A549 treated with dexamethasone at 1 μM for 4 hours (cell line): ENCODE measurements at places on chromosomes 16 and 17. TPM values are rescaled to one million over a fixed set of nuclear protein-coding genes. Genes with fewer than 3 reads are reported as not detected.

C17orf50 gene
- 0.17 to 0.40 TPM (median 0.33 TPM) in 5 replicates for total RNA-seq

MILR1 gene
- 0.89 to 1.8 TPM (median 1.6 TPM) in 5 replicates for total RNA-seq

CCDC182 gene
- not detected in 5 replicates for total RNA-seq

KIFC3 gene
- 96.7 to 124 TPM (median 119 TPM) in 5 replicates for total RNA-seq

GNAO1 gene
- total RNA-seq: 0.52 to 0.91 TPM (median 0.84 TPM) in 5 replicates

CLUH gene
- 71.1 to 123 TPM (median 117 TPM) in 5 replicates for total RNA-seq

GAS7 gene
- total RNA-seq: 0.38 to 0.73 TPM (median 0.61 TPM) in 5 replicates

TM4SF5 gene
- total RNA-seq: 0.34 to 1.2 TPM (median 0.66 TPM) in 5 replicates
